ENCODE measurements at places on chromosomes 1 and 21.

DNA sequence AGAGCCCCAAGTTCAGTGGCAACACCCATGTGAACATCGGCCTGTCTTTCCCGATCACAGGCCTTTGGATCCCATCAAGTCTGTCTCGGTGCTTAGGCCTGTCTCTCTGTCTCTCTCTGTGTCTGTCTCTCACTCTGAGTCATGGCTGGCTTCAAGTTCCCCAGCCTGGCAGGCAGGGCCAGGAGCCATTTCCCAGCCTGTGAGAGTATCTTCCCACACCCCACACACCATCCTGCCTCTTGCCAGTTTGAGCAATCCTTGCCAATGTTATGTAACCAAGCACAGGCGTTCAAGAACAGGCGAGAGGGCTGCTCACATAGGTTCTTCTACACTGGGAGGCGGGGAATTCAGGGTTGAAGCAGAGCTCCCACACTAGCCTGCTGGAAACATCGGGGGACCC, 70.0 kb upstream of the TMEM51 start:
- no peak for DNase-seq

- peak; percentile 65 for DNase-seq
Observed at GRCh38 chr1:53592521-53592982, 133.4 kb downstream of the DMRTB1 start.

DNA sequence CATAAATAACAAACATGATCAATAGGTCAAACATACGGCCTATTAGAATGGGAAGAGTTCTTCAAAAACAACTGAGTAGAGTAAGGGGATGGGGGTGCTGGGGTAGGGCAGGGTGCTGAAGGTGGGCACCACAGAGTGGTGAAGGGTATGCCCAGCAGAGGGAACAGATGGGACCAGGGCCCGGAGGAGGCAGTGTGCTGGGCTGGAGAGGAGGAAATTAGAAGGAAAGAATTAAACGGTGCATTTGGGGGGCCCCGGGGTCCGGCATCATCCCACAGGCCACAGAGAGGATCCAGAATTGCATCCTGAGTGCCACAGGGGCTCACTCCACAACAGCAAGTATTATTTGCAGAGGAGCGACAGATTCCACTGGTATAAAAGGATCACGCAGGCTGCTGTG, 94.5 kb downstream of the GLIS1 start:
- no peak for DNase-seq

DNA sequence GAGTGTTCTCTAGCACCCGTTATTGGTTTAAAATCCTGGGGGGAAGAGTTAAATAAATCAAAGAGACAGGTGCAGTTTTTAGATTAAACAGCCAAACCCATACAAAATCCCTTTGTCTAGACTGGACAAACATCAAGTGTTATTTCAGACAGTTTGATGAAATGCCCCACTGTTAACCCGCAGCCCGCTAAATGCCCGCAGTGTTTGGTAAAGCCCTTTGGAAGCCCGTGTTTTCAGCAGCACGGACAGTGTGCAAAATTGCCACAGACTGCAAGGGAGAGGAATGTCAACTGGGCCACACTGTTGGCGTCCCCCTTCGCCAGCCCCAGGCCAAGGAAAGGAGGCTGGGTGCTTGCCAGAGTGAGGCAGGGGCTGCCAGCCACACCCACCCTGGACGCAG, 26.6 kb downstream of the AJAP1 start:
- DNase-seq = no peak

- no peak for DNase-seq
Observed at GRCh38 chr1:114457675-114458236, 53.2 kb downstream of the TRIM33 start.

DNA sequence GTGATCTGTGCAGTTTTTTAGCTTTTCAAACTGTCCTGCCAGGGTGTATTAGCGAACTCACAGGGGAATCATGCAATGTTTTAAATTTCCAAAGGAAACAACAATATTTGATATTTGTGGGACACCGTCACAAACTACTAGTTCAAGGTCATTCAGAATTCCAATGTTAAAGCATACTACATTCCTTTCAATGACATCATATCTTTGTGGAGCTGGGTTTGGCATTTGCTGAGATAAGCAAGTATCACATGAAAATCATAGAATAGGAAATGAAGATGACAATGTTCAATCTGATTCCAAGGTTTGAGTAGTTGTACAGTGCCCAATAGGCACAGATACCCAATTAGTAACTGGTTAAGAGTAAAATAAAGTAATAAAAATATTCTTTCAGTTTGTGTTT, 35.6 kb downstream of the NUF2 start:
- peak; percentile 56 for DNase-seq

DNA sequence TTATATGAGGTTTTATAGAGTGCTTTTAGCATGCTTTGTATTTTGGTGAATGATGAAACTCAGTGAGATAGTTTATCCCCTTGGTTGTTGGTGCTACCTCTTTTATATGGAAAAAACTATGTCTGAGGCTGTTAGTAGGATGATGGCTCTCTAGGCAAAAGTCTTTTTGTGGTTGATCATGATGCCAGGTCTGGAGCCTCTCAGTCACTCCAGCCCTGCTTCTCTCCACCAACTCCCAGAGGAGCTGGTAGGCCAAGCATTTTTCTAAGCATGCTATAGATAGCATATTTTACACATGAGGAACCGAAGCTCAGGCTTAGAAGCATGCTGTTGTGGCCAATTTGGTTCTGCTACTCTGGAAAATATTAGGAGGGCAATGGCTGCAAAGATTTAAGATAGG, 82.2 kb downstream of the FMN2 start:
- no peak for DNase-seq

- DNase-seq = no peak
Observed at GRCh38 chr1:235399661-235400060, 32.4 kb downstream of the TBCE start.

- peak; percentile 54 for DNase-seq
Observed at GRCh38 chr21:31710586-31710985, 21.3 kb downstream of the SCAF4 start.

- DNase-seq = peak; percentile 87
Observed at GRCh38 chr1:58395355-58395754, 151.2 kb downstream of the OMA1 start.

GRCh38 chr21:41121785-41122415, 46.1 kb upstream of the BACE2 start:
- peak; percentile 80 for DNase-seq

DNA sequence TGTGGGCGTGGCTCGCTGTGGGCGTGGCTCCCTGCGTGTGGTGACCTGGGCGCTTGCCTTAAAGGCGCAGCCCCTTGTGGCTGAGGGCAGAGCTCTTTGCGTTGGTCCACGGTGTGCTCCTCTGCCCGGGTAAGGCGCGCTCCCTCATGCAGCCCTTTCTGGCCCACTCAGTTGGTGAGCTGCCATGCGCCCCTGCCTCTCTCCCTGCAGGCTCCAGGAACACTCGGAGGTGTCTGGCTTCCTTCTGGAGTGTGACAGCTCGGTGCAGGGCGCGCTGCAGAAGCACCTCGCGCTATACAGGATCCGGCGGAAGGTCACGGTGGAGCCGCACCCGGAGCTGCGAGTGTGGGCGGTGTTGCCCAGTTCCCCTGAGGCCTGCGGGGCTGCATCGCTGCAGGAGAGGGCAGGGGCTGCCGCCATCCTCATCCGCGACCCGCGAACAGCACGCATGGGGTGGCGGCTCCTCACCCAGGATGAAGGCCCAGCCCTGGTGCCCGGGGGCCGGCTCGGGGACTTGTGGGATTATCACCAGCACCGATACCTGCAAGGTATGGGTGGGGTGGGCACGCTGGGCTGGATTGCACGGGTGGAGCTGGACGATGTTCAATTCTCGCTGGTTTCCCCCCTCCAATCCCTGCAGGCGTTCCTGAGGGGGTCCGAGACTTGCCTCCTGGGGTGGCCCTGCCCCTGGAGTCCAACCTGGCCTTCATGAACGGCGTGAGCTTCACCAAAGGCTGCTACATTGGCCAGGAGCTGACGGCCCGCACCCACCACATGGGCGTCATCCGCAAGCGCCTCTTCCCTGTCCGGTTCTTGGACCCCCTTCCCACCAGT, 9.1 kb downstream of the IBA57 start:
- no peak for DNase-seq

DNA sequence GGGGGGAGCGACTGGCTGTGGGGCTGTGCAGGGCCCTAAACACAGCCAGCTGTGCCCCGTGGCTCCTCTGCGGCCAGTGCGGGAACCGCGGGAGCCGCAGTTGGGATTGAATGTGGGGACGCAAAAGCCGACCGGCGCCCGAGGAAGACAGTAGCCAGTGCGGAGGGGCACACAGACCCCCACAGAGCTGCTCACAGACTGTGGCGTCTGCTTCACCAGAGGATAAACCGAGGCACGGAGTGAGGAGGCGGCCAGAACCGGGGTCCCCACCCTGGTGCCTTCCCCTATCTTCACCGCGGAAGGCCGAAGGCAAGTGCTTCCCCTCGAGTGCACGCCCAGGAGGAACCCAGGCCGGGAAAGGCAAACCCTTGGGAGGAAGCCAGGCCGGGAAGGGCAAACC, 8.7 kb upstream of the TMEM52 start:
- DNase-seq = no peak

DNA sequence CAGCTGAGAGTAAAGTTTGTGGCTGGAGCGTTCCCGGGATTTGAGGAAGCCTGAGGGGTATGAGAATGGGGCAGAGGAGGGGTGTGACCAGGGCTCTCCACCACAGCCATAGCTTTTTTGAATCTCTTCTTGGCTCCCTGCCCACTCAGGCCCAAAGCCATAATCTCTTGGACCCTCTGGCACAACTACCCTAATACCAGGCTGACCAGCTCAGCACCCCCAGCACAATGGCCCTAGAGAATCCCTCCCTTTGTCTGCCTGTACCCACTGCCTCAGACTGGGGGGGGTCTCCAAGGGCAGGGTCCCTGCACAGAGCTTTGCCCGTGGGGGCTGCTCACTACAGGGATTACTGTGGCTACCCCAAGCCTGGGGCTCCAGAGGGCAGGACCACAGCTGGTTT, 7.5 kb downstream of the DENND4B start:
- no peak for DNase-seq

- no peak for DNase-seq
Observed at GRCh38 chr21:42358937-42359336, 7.4 kb downstream of the TFF1 start.

GRCh38 chr1:185166106-185166505, 9.1 kb downstream of the SWT1 start:
- no peak for DNase-seq

DNA sequence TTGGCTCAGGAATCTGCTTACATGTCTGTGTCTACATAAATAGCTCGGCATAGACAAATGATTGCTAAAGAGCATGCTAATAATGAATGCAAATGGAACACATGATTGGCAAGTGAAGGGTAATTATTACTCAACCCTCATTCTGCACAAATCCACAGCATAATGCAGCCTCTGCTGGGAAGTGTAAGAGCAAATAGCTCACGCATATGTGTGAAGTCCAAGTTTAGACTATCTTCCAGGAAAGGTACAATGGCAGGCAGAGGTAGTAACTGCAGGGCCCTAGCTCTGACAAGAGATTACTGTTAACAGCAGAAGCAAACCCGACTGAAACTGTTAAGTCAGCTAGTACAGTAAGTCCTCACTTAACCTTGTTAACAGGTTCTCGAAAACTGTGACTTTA, 7.0 kb upstream of the IL6R start:
- no peak for DNase-seq

DNA sequence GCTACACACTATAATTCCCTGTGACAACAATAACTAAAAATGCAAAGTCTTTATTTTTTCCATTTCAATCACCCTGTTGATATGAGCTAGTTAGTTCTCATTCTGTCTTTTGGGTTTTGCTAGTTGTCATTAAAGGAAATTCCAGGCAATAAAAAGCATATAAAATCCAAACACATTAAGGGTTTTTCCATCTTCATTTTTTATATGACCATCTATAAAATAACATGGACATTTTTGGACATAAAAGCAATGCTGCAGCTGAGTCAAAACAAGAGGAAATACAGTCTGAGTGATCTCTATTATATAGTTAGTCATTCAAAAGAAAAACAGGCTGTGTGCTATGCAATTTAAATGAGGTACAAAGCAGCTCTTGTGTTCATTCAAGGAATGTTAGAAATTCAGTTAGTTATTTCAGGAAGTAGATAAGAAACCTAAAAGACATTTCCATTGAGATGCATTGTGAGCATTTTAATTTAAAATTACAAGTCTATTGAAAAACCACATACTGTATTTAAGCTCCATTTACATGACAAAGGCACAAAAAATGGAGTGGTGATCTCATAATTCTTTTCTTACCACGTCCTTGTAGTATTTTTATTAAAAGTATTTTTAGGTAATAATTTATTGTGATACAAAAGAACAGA, 67.3 kb upstream of the BCL10 start:
- DNase-seq = peak; percentile 85

- DNase-seq = peak; percentile 99
Observed at GRCh38 chr1:246931549-246932365, at the start of gene AHCTF1. Gene AHCTF1 (minus strand): TSS chr1:246931948. CDS start chr1:246918370, 13,578 bp downstream.

DNA sequence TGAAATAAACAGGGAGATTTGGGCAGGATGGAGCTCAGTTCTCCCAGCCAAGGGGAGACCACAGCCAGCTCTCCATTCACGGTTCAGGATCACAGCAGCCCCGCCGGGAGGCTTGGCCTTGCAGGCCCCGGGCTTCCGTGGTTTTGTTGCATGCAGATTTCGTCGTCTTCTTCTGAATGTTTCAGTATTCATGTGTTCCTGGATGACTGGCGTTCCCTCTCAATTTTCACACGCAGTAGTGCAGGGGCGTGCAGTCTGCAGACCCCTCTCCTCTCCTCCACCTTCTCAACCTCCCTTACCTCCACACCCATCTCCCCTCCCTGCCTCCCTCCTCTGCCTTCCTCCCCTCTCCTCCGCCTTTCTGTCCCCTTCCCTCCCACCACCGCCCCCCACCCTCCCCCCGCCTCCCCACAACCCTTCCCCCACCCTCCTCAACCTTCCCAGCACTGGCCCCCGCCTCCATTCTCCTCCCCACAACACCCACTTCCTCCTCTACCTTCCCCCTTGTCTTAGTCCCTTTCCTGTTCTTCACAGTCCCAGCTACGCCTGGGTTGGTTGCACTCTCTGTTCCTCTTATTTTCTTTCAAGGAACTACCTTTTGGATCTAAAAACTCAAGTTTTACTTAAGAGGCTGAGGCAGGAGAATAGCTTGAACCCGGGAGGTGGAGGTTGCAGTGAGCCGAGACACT, 8.4 kb upstream of the SLC19A1 start:
- no peak for DNase-seq

DNA sequence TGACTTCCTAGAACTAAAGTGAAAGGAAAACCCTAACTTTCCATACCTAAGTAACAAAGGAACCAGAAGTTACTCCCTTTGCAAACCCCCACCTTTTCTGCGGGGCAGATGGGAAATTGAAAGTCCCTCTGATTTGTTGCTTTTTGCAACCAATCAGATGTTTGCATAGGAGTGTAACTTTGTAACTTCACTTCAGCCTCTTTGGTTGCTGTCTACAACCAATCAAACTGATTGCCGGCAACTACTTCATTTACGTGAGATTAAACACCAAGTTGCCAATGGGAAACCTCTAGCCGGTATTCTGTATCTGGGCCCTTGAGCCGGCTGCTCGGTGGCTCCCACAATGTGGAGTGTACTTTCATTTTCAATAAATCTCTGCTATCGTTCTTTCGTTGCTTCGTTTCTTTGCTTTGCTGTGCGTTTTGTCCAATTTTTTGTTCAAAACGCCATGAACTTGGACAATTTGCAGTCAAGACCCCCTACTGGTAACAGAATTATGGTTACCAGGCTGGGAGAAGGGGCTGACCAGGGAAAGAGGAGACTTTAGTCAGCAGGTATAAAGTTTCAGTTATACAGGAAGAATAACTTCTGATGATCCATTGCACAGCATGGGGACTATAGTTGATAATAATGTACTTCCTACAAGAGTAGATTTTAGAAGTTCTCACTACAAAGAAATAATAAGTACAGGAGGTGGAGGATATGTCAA, 69.2 kb upstream of the RGS2 start:
- DNase-seq = no peak
